ENCODE measurements at places on chromosomes 6 and 20.

DNA sequence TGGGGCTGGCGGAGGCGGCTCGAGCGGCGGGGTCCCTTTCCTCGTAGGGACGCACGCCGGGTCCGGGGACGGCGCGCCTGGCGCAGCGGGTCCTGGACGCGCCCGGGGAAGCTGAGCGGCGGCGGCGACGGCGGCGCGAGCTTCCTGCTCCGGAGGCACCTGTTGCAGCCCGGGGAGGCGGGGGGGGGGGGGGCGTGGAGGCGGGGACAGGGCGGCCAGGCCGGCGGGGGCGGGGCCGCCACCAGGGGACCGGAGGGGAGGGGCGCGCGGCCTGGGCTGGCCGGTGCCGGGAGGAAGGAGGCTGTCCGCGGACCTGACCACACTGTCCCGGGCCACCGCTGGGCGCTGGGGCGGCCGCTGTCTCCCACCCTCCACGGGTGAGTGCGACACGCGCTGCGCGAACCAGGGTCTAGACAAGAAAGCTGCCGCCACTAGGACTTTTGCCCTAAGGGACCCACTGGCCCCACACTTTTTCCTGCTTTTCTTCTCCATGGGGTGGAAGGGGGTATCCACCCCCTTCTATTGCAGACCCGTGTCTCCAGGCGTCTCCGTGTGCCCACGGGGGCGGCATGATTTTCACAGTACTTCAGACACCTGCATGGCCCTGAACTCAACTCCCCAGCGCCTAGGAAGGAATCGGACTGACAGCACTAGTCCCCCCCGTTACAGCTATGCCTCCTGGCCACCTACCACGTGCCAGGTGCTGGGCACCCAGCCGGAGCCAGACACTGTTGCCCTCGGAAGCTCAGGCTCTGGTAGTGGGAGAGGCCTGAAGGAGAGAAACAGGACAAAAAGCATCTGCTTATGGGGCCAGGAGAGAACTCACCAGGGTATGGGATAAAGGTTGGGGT, at the start of gene NFATC2:
Gene NFATC2 (minus strand): TSS at position 149 of the 851 bp plus-strand sequence. CDS start 220 bp downstream, outside the sequence.
- DNase-seq: no peak

DNA sequence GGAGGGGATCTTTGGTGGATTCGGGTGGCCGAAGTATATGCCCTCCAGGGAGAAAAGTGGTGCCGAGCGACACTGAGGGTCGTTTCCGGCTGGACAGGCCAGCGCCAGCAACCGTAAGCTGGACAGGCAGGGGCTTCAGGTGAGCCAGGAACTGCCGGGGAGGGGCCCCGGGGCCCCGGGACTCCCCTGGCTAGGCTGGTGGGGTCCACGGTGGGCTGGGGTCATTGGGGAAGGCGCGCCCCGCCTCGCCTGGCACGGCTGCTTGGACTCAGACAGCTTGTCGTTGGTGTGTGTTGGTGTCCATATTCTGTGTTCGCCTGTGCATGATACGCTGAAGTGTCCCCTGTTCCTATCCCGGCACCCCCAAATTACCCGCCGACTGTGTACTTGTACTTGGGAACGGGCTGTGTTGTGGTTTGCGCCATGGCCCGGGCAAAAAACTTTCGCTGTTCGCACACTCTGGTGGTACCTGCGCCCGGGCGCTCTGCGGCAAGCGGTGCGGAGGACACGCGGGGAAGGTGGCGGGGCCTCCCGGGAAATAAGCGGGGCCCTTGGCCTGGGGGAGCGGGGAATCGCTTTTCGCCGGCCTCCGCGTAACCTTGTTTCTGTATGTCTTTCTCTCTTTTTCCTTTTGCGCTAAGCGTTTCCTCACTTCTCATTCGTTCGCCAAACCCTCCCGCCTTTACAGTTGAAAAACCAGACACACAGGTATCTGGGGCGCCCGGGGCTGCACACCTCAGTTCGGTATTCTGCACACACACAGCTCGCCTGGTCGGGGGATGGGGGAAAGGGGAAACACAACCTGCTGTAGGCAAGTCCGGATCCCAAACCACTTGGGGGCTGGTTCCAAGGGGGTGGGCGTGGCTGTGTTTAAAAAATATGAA, 3.2 kb downstream of the GNAS start:
- no peak for DNase-seq

GRCh38 chr6:121297694-121298093, 36.6 kb downstream of the TBC1D32 start:
- DNase-seq: no peak

- no peak for DNase-seq
Observed at GRCh38 chr6:33758815-33759216, 12.1 kb upstream of the IP6K3 start.

DNA sequence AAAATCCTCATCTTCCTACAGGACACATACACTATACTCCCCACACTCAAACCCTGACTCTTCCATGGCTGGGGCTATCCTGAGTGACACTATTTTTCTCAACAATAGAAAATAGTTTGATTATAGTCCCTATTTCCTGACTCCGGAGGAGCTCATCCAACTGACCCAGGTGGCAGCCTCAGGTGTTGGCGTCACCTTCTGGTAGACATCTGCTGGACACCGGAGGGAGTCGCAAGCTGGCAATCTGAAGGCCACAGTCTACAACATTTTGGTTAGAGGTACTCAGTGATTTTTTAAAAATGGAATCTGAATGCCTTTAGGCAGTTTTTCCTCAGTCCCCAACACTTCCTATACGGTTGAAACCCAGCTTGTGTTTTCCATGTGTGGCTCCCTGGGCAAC, 32.2 kb upstream of the OCSTAMP start:
- no peak for DNase-seq

- no peak for DNase-seq
Observed at GRCh38 chr6:90365002-90365401, 68.4 kb upstream of the BACH2 start.

- DNase-seq: no peak
Observed at GRCh38 chr6:56840467-56841380, 114.2 kb upstream of the BEND6 start.

- no peak for DNase-seq
Observed at GRCh38 chr20:11111191-11111590, 437.4 kb upstream of the JAG1 start.

DNA sequence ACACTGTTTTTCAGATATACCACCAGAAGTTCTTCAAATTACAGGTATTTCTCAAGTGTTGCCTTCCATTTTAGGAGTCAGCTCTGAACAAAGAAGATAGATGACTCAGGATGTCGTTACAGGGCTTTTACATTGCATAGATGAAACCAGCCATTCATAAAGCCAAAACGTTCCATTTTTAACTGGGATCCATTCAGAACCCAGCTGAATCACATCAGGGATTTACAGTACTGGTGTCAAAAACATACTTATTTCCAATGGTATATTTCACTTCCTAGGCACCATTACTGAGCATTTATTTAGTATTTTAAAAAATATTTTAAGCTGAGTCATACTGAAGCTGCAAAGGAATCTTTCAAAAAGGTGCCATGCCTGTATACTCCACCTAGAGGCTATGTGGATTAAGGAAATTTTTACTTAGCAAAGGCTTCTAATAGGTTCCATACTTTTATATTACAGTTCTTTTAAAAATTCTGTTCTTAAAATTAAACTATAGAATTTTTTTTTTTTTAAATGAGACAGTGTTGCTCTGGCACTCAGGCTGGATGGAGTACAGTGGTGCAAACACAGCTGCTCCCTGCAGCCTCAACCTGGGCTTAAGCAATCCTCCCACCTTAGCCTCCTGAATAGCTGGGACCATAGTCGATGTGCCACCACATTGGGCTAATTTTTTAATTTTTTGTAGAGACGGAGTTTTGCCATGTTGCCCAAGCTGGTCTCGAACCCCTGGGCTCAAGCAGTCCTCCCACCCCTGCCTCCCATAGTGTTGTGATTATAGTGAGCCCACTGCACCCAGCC, 2.6 kb downstream of the ASF1A start:
- no peak for DNase-seq

DNA sequence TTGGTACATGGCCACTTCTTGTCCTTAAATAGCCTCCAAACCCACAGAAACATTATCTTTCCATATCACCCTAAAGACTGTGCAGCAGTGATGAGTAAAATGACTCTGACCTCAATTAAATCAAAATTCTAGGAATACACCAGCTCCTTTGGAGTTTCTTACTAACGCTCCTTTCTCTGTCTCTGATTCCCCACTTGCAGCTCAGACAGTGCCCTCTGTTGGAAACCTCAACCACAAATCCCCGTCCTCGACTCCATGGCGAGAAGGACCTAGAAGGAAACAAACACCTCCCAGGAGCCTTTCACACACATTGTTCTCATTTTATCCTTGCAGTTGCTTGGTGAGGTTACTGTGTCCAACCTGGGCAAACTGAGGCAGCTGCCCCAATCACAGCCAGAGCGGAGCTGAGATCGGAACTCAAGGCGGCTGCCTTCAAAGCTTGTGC, 17.7 kb upstream of the PARD6B start:
- DNase-seq: no peak

- no peak for DNase-seq
Observed at GRCh38 chr6:44067173-44068139, 59.8 kb downstream of the MRPL14 start.

DNA sequence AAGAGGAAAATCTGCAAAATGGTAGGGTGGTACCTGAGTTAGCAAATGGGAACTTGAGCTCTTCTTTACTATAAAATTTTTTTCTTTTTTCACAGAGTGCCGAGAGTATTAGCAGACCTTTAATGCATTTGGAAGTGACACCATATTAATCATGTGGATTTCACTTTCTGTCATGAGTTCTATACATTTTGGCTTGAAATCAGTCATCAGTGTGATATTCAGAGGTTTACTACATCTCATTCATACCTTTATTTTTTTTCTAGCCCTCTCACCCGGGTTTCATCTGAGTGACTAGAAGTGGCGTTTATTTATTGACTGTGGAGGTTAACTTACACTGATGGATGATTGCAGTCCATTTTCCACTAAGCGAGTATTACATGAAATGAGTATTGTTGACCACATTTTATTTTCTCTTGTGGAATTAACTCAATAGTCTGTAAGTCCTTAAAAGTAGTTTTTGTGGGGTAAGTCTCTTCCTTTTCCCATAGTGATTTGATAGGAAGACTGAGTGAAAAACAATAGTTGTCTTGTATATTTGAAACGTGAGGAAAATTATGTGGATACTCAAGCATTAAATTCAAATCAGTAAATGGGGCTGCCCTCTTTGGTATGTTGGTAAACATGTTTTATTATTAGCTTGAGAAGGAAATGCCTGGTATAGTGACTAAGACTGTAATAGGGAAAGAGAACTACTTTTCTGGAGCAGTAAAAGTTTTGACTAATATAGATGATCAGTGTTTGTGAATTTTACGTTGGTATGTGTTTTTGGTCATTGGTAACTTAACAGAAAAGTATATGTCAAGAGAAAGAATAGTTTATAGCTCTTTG, 55.5 kb downstream of the JARID2 start:
- DNase-seq: no peak

DNA sequence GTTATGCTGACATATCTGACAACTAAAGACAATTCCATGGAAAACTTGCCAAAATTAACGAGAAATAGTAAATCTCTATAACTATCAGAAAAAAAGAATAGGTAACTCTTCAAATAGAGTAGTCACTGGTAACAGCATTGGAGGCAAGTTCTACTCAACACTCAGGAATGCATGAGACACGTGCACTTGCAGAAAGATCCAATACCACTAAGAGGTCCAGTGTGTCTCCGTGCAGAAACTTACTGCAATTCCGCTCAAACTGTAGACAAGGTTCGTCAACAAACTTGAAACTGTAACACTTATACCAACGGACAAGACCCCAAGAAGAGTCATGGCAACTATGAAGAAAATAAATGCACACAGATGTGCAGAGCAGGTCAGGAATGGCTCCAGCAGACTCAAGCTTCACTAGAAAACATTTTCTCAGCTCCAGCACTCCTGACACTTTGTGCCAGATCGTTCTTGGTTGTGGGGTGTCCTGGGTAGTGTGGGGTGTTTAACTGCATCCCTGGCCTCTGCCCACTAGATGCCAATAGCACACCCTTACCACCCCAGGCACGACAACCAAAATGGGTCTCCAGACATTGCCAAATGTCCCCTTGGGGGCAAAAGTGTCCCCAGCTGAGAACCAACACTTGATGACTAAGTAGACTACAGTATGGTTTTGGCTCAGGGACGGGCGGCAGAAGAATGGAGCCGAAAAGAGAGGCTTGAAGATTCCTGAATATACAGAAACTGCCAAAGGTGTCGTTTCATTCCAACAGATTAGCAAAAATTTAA, 134.8 kb downstream of the DTNBP1 start:
- no peak for DNase-seq

DNA sequence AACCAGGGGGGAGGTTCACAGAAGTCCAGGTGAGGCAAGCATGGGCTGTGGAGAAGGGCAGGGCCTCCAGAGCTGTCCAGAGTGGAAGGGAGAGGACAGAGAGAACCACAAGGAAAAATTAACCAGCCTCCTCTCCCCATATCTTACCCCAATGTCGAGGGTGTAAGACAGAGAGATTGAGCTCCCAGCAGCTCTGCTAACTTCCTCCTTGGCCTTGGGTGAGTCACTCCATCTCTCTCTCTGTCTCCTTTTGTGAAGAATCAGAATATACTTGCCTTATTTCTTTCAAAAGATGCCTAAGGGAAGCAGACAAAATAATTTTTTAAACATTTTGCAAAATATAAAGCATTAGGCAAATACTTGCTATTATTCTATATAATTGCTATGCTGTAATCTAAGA, 58.3 kb upstream of the IYD start:
- DNase-seq: no peak

DNA sequence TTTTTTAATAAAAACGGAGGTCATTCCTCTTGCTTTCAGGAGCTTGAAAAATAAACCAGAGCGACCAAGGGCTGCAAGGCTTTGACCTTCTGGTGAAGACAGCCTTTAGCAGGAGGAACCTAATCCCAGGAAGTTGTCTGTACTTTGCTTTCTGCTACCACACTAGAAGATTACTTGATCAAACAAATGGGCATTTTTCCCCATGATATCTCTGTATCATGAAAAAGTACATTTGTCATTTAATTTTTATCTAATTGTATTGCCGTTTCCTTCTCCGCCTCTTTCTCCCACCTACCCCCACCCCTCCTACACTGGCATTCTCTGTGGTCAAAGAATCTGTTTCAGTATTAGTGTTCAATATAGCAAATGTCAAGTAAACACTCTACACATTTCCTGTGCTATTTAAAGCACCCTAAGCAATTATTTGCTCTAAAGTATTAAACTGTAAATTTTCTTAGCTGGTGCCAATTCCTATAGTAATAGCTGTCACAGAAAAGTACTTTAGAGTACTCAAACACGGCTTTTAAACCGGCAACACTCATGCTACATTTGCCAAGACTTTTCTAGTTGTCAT, 29.7 kb downstream of the ATXN1 start:
- no peak for DNase-seq

GRCh38 chr6:66930559-66931290, 1223.7 kb upstream of the EYS start:
- no peak for DNase-seq

- peak; percentile 29 for DNase-seq
Observed at GRCh38 chr20:24100370-24101011, 111.9 kb upstream of the GGTLC1 start.

Measured in activated CD8-positive, alpha-beta memory T cell treated with anti-CD3 and anti-CD28 coated beads for 1 hour (primary cell).